ENCODE measurements at places on chromosomes 2 and 18.

DNA sequence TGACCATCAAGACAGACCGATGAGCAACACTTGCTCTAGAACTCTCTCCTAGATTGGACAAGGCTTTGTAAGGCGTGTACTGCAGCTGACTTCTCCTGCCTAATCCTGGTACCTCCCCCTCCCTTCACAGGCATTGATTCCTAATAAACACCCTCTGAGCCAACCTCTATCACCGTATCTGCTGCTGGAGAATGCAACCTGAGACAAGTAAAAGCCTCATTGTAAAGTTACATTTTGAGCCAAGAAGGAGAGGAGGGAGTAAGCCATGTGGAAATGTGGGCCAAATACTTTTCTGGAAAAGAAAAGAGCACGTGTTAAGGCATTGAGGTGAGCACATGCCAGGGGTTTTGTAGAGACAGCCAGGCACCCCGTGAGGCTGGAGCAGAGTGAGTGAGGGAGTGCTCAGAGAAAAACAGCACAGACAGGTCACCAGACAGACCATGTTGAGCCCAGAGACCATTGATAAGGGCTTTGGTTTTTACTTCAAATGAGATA lies 2.6 kb upstream of the WDFY1 start:
- no peak for DNase-seq

- no peak for DNase-seq
Observed at GRCh38 chr18:45670281-45670962, 53.6 kb upstream of the SLC14A1 start.

DNA sequence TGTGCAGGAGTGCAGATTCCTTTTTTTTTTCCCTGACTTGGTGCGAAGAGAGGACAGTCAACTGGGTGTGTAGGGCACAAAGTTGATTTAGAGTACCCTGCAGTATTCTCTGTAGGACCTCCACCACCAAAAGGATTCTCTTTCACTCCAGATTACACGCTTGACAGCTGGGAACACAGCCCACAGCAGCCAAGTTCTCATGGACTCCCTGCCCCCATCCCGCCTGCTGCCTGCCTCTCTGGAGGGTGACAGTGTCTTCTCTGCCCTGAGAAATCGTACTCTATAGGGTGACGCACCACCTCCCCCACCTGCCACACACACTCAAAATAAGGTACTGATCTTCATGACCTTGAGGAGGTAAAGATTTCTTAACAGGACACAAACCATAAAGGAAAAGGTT lies 26.6 kb upstream of the IHH start:
- DNase-seq: no peak

DNA sequence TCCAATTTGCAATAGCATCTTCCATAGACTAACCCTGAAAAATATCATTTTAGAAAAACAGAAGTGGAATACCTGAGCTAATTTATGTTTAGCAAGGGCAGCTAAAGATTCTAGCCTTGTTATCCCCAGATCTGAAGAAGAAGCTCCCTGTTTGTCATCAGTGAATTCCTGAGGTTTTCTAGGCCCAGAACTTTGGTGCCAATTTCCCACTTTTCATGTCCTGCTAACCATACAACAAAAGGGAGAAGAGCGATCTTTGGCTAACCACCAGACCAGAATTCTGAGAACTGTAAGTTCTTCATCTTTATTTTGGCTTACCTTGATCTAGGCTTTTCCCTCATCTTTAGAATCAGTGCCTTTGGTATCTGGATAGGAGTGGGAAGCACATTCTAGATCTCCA lies 51.3 kb upstream of the RASGRP3 start:
- no peak for DNase-seq

GRCh38 chr2:188291617-188292347 lies at the start of gene GULP1:
Gene GULP1, plus strand, starts transcription at chr2:188291874. Its CDS starts 185,829 bp downstream, at chr2:188477703.
- peak; percentile 29 for DNase-seq

DNA sequence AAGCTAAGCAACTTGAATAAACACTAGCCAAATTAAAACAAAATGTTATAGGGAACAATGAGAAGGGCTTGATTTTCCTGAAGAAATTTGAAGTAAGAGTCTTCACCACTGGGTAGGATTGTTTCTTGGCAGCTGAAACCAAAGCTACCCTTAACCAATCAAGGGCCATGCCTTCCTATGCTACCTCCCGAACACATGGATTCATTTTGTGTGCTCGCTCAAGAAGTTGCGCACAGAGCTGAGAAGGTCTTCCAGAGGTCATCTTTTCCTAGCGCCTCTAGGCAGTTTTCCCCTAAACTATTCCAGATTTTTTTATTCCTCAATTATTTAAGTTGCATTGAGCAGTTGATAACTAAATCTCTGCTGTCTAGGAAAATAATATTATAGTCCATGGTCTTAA lies 264.6 kb downstream of the RBM43 start:
- peak; percentile 63 for DNase-seq
